ENCODE measurements at places on chromosomes 4 and X.

GRCh38 chr4:184968784-184969201, 49.5 kb upstream of the HELT start:
- DNase-seq = no peak

DNA sequence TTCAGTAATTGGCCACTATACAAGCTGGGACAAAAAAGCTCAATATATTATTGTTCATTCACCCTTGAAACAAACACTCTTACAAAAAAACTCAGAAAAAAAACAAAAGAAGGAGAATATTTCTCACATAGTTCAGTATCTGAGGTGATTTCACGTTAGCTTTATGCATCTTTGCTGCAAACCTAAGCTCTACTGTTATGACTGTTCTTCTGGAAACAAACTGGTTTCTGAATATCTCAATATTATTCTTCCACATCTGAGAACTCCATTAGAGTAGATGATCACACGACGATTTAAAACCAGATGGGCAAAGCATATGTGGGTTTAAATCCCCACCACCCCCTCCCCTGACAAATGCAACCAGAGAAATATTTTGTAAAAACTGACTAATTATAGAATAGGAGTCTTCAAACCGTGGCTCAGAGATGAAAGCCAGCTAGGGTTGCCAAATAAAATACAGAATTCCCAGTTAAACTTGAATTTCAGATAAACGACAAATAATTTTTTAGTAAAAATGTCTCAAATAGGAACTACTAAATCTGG, 182.0 kb upstream of the FAM241A start:
- DNase-seq = no peak

DNA sequence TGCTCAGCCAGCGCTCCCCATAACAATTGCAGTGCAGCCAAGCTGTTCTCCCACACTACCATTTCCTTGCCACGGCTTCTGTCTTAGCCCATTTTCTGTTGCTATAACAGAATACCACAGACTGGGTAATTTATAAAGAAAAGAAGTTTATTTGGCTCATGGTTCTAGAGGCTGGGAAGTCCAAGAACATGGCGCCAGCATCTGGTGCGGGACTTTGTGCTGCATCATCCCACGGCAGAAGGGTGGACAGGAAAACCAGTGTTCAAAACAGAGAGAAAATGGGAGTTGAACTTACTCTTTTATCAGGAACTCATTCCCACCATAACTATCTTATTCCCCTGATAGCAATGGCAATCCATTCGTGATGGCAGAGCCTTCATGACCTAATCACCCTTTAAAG, 104.6 kb downstream of the FHDC1 start:
- no peak for DNase-seq

- DNase-seq = no peak
Observed at GRCh38 chrX:65744965-65745364, 77.5 kb downstream of the MSN start.

Data from stimulated activated CD4-positive, alpha-beta T cell treated with anti-CD3 and anti-CD28 coated beads, Interleukin-2, amount 100 ng/mL, for 24 hours (primary cell).